ENCODE measurements at places on chromosomes 1 and 21.

DNA sequence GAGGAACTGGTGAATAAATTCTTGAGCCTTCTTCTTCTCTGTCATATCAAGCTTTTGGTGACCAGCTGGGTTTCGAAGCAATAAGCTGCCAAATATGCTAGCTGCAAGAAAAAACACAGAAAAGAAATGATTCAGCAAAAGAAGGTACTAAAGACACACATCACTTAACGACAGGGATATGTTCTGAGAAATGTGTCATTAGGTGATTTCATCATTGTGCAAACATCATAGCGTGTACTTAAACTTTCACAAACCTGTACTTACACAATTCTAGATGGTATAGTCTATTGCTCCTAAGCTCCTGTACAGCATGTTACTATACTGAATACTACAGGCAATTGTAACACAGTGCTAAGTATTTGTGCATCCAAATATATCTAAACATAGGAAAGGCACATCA is 2.9 kb upstream of the MTF1 start:
- peak; percentile 66 for DNase-seq
- peaks cover 40% of the 10 kb centered on the region for H3K36me3 ChIP-seq
- no peaks in the 10 kb centered on the region for H3K27me3 ChIP-seq
- H3K27ac ChIP-seq: peak overlapping the region; percentile 71
- H3K4me1 ChIP-seq: peaks cover 15% of the 10 kb centered on the region
- no peak overlapping the region for H3K4me3 ChIP-seq

DNA sequence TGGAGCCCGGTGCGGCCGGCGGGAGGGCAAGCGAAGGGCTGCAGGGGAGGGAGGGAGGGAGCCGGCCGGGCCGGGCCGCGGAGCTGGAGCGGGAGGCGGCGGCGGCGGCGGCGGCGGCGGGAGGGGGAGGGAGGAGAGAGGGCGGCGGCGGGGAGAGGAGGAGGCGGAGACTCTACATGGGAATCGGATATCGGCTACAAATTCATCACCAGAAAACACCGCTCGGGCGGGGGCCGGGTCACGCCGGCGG is at the start of gene AKT3:
Gene AKT3 (minus strand): TSS at position 42 of the 250 bp plus-strand sequence. CDS start 7,073 bp downstream, outside the sequence.
- H3K27me3 ChIP-seq: peaks cover 29% of the 10 kb centered on the region
- peak within 1 kb of the TSS; percentile 43 for H3K27ac ChIP-seq
- no peaks in the 10 kb centered on the region for H3K36me3 ChIP-seq

DNA sequence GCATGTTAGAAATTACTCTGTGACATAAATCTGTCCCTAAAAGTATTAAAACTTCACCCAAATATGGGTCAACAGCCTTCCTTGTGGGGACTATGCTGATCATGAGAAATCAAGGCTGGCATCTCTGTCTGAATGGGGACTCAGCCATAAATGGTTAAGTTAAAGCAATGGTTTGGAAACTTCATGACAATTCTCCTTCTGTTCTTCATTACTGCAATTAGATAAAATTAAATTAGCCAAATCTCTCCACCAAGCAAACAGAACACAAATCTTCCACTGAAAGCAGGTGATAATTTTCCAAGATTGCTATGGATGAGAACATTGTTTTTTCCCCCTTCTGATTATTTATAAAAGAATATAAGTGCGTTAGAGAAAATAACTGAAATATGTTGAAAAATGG is 346.1 kb downstream of the KCNH1 start:
- no peaks in the 10 kb centered on the region for H3K4me1 ChIP-seq
- no peak overlapping the region for H3K27ac ChIP-seq
- no peaks in the 10 kb centered on the region for H3K36me3 ChIP-seq
- no peak for DNase-seq
- H3K27me3 ChIP-seq: no peaks in the 10 kb centered on the region
- no peak overlapping the region for H3K4me3 ChIP-seq

DNA sequence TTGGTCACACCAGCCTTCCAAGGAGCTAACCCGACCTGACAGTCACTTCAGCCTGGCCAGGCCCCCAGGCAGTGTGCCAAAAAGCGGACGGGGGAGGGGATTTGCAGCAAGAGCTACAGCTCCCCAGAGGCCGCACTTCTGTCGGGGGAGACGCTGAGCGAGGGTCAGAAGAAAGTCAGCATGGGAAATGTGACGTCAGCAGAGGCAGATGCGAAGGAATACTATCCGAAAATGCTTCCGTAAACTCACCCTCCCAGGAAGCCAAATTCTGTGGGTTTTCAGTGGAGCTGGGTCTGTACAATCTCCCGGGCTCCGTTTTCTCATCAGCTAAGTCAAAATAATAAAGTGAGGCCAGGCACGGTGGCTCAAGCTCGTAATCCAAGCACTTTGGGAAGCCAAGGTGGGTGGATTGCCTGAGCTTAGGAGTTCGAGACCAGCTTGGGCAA is 28.5 kb upstream of the ECE1 start:
- DNase-seq: peak; percentile 72
- H3K27ac ChIP-seq: peak overlapping the region; percentile 37
- peaks cover 50% of the 10 kb centered on the region for H3K4me1 ChIP-seq
- no peaks in the 10 kb centered on the region for H3K27me3 ChIP-seq
- peaks cover 10% of the 10 kb centered on the region for H3K36me3 ChIP-seq

DNA sequence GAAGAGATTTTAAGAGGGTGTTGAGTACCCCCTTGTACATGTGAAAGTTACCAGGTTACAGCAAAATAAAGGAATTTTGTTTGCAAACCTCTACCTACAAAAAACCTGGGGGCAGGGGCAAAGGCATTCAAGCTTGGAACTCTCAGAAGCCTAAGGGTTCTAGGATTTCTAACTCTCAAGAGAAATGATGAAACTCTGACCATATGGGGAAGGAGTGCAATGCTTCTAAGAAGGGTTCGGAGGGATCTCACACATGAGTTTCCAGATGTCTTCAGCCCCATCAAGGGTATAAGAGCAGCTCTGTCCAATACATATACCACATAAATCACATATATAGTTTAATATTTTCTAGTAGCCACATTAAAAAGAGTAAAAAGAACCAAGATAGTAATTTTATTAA is 7.3 kb upstream of the FCGR2A start:
- DNase-seq: no peak
- H3K36me3 ChIP-seq: no peaks in the 10 kb centered on the region
- no peak overlapping the region for H3K4me3 ChIP-seq
- peaks cover 29% of the 10 kb centered on the region for H3K27me3 ChIP-seq
- H3K4me1 ChIP-seq: no peaks in the 10 kb centered on the region
- no peak overlapping the region for H3K27ac ChIP-seq

GRCh38 chr1:61836649-61837048 is 94.4 kb downstream of the PATJ start:
- no peaks in the 10 kb centered on the region for H3K4me1 ChIP-seq
- H3K4me3 ChIP-seq: no peak overlapping the region
- no peak for DNase-seq
- H3K36me3 ChIP-seq: peaks cover 7% of the 10 kb centered on the region
- H3K27ac ChIP-seq: no peak overlapping the region

DNA sequence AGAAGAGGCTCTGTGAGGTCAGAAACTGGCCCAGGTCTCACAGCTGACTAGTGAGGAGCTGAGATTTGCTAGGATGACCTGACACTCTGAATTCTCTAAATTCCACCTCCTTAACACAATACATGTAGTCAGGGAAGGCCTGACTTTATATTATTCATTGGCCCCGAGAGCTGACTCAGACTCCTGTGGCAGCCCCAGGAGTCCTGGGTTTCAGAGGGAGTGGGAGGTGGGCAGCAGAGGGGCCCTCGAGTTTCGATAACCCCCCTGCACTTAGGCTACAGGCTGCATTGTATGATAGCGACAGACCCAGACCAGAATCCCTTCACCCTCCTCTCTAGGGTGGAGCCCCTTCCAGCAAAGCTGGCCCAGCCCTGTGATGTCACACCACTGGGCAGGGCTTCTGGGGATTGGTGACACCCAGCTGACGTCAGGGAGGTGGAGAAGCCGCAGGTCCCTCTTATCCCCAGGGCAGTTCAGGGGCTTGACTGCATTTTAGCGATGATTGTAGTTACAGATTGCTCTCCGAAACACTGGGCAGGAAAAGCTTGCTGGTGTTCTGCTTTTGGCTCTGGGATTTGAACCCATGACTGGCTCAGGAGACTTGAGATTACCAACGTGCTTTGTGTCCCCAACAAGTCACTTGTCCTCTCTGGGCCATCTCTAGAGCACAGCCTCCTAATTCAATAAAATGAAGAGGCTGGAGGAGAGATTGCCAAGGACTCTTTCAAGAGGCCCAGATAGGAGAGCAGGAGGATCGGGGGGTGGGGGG is 17.0 kb upstream of the GPR37L1 start:
- peak overlapping the region; percentile 96 for H3K27ac ChIP-seq
- H3K27me3 ChIP-seq: no peaks in the 10 kb centered on the region
- DNase-seq: peak; percentile 94
- no peak overlapping the region for H3K4me3 ChIP-seq
- peaks cover 57% of the 10 kb centered on the region for H3K4me1 ChIP-seq

DNA sequence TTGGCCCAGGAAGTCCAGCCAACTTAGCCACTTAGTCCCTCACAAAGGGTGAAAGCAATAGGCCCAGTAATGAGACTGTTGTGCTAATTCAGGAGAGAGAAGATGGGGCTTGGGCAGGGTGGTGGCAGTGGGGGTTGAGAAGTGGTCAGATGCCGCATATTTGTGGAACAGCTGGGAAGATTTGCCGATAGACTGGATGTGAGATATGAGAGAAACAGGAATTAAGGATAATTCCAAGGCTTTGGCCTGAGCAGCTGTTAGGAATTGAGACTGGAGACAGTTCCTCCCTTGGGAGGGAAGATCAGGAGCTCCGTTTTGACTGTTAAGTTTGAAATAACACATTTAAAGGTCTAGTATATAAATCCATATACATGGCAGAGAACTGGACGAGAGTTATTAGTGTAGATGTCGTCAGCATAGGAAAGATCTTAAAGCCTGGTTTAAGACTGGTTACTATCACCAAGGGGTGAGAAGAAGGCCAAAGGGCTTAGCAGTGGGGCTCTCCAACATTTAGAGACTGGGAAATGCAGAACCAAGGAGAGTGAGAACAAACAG is 323.7 kb upstream of the FAM78B start:
- H3K36me3 ChIP-seq: no peaks in the 10 kb centered on the region
- H3K27ac ChIP-seq: no peak overlapping the region
- H3K4me3 ChIP-seq: no peak overlapping the region
- no peaks in the 10 kb centered on the region for H3K4me1 ChIP-seq
- no peak for DNase-seq
- no peaks in the 10 kb centered on the region for H3K27me3 ChIP-seq

GRCh38 chr1:31694069-31694963 is 9.5 kb downstream of the COL16A1 start:
- DNase-seq: no peak
- no peaks in the 10 kb centered on the region for H3K27me3 ChIP-seq
- H3K4me1 ChIP-seq: no peaks in the 10 kb centered on the region

DNA sequence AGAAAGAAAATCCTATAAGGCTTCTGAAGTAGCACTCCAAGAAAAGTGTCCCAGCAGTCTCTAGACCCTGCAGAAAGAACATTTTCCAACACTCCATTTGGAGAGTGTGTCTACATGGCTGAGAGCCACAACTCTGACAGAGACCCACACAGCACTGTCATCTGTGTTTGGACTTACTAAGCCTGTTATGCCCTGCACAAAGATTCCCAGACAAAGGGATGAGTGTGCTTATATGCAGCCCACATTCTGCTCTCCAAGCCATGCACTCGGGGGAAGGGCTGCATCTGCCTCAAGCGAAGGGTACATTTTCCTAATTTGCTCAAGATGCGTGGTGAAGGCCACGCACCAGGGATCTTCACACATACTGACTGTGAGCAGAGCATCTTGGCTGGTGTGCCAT is 24.4 kb upstream of the SLAMF6 start:
- no peaks in the 10 kb centered on the region for H3K27me3 ChIP-seq
- H3K4me1 ChIP-seq: peaks cover 25% of the 10 kb centered on the region
- H3K36me3 ChIP-seq: no peaks in the 10 kb centered on the region
- no peak overlapping the region for H3K4me3 ChIP-seq
- no peak overlapping the region for H3K27ac ChIP-seq
- DNase-seq: no peak

- H3K4me1 ChIP-seq: no peaks in the 10 kb centered on the region
- DNase-seq: no peak
- H3K36me3 ChIP-seq: peaks cover 40% of the 10 kb centered on the region
- H3K27ac ChIP-seq: peak overlapping the region; percentile 1
- no peak overlapping the region for H3K4me3 ChIP-seq
- no peaks in the 10 kb centered on the region for H3K27me3 ChIP-seq
These were observed 79.0 kb downstream of the SLC45A1 start for GRCh38 chr1:8396786-8397406.

GRCh38 chr1:12556368-12556930 is 61.6 kb downstream of the DHRS3 start:
- H3K4me1 ChIP-seq: peaks cover 4% of the 10 kb centered on the region
- peak overlapping the region; percentile 74 for H3K27ac ChIP-seq
- DNase-seq: peak; percentile 51
- H3K4me3 ChIP-seq: no peak overlapping the region
- no peaks in the 10 kb centered on the region for H3K27me3 ChIP-seq

GRCh38 chr1:161988413-161988812 is 35.3 kb downstream of the OLFML2B start:
- DNase-seq: no peak
- H3K27ac ChIP-seq: no peak overlapping the region
- H3K4me1 ChIP-seq: no peaks in the 10 kb centered on the region

DNA sequence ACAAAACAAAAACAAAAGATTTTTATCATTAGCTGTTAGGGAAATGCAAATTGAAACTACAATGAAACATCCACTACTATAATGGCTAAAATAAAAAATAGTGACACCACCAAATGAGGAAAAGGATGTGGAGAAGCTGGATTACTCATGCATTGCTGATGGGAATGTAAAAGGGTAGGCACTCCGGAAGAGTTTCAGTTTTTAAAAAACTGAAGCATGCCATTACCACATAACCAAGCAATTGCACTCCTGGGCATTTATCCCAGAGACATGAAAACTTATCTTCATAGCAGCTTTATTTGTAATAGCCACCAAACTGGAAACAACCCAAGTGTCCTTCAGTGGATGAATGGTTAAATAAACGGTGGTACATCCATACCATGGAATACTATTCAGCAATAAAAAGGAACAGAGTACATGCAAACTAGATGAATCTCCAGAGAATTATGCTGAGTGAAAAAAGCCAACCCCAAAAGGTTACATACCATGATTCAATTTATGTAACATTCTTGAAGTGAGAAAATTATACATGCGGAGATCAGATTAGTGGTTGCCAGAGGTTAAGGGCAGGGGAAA is 14.5 kb upstream of the CFAP298 start:
- no peaks in the 10 kb centered on the region for H3K27me3 ChIP-seq
- no peak for DNase-seq

GRCh38 chr1:67493148-67493547 is 62.9 kb upstream of the SERBP1 start:
- no peak overlapping the region for H3K27ac ChIP-seq
- no peaks in the 10 kb centered on the region for H3K36me3 ChIP-seq
- DNase-seq: no peak
- no peak overlapping the region for H3K4me3 ChIP-seq
- H3K27me3 ChIP-seq: no peaks in the 10 kb centered on the region

- DNase-seq: no peak
- peaks cover 47% of the 10 kb centered on the region for H3K36me3 ChIP-seq
- H3K4me1 ChIP-seq: no peaks in the 10 kb centered on the region
- H3K4me3 ChIP-seq: no peak overlapping the region
- no peak overlapping the region for H3K27ac ChIP-seq
- no peaks in the 10 kb centered on the region for H3K27me3 ChIP-seq
These were observed 42.8 kb downstream of the XKR8 start for GRCh38 chr1:28002600-28002999.
